ENCODE measurements at places on chromosomes 16 and 17.

GRCh38 chr17:81480140-81481072 is 32.2 kb downstream of the ACTG1 start:
- no peak for DNase-seq

DNA sequence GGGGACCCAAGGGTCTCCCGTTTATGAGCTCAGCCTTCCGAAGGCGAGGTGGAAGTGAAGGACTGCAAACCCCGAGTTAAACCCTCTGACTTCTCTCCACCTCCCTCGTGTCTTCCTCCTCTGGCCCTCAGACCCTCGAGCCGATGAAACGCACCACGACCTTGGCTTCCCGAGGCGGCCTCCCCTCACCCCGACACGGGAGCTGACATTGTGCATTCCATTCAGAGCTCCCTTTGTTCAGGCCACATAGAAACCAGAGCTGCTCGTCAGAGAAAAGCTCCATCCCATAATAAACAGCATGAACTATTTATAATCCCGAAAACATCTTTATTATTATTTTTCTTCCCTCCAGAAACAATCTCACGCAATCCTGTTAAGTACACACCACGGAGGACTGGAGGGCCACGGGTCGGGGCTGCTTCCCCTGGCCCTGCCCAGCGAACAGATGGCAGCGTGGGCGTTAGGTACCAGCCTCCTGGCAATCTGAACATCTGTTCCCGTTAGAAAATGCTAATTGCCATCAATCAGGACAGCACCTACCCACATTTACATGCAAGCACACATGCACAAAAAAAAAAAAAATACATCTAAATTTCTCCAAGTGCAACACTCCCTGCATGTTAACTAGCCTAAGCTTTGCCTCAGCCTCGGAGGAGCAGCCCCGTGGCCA is 145.7 kb downstream of the RBFOX3 start:
- no peak for DNase-seq

DNA sequence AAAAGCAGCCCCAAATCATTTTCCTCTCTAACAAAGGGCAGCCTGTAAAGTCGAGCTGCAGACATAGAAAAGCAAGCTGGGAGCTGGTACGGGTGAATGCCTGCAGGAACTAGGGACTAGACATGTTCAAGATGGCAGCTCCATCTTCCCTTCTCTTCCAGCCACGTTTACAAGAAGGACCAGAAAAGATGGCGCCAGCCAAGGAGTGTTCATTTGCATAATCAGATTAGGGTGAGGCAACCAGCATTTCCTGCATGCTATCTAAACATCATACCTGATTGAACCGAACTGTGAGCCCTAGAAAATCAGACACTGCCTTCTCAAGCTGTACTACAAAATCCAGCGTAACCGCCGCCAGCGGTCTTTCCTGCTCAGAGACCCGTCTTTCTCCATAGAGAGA is 896.8 kb downstream of the CDH11 start:
- DNase-seq = no peak

- no peak for DNase-seq
These were observed 3.3 kb downstream of the SYNRG start for GRCh38 chr17:37605813-37606505.

DNA sequence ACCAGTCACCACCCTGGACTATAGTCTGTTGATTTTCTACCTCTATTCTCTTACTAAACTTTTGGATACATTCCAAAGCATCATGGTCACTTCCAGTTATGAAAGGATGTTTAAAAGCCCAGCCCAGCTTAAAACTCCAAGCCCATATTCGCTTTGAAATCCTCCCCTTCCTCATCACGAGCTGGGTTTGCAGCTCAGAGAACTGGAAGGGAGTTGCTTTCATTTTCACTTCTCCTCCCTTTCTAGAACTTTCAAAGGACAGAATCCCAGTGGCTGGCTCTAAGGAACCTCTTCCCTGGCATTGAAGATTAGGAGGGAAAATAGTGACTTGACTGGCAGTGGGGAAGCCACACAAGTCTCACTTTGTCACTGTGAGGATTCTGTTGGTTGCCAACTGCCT is 100.1 kb upstream of the DYNLRB2 start:
- no peak for DNase-seq

GRCh38 chr17:38598536-38598935 is 7.2 kb downstream of the SRCIN1 start:
- peak; percentile 88 for DNase-seq

DNA sequence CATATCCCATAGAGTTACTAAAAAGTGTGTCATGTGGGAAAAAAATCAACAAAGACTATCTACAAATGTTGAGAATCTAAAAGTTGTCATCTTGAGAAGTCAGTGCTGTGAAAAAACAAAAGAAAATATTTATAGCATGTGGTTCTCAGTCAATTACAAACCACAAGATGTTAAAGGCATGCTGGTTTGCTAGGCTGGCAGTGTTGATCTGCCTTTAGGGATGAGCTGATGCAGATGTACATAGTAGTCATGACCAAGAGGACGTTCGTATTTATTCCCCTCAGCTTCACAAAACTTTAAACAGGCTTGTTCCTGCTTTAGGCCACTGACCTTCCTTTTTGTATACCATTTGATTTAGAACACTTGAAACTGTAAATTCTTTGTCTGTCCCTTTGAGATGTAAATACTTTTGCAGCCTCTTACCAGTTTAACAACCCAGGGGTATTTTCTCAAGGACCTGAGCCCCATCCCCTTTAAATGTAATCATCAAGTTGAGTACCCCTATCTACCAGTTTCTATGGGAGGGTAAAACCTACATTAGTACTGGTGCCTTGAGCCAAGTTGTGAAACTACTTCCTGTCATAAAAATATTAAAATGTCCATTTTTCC is 446.6 kb downstream of the KCNJ18 start:
- DNase-seq = no peak

DNA sequence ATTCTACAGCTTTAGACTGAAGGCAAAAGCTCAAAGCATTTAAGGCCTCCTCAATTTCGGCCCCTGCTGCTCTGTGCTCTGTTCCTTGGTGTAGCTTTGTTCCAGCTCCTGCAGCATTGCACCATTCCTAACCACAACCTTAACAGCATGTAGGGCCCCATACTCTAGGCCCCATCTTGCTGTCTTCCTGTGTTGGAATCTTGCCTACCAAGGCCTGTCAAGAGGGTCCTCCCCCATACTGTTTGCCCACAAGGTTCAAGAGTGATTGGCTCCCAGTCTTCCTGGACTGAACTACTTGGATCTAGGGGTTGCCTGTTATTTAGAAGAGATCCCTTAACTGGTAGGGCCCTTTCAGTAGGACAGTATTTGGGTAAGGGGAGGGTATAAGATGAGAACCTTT is 26.8 kb downstream of the TRPV2 start:
- DNase-seq = no peak

DNA sequence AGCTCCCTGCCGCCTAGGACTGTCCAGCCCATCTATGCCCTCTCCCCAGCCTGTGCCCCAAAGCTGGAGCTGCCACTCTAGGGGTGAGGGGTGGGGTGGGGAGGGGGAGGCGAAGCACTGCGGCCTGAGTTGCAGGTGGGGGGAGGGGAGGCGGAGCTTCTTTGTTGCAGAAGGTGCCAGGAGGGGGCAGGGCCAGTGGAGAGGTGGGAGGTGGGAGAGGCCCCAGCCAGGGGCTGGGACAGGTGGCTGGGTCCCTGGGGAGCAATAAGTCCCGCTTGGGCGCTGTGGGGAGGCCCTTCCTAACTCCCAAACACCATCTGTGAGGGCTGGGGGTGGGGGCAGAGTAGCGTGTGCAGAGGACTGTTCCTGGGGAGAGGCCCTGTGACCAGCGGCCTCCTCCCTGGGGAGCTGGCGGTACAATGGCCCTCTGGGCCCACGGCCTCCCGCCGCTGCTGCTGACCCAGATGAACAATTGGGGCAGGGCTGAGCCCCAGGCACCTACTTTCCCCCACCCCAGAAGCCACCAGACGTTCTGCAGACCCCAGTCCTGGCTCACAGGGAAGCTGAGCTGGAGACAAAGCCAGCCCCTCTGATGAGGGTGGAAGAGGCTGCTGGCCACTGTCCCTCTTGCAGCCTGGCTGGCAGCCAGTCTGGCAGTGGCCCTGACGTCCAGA is 2.2 kb upstream of the NTN3 start:
- no peak for DNase-seq

GRCh38 chr16:4826526-4826925 is 20.6 kb downstream of the GLYR1 start:
- DNase-seq = no peak

DNA sequence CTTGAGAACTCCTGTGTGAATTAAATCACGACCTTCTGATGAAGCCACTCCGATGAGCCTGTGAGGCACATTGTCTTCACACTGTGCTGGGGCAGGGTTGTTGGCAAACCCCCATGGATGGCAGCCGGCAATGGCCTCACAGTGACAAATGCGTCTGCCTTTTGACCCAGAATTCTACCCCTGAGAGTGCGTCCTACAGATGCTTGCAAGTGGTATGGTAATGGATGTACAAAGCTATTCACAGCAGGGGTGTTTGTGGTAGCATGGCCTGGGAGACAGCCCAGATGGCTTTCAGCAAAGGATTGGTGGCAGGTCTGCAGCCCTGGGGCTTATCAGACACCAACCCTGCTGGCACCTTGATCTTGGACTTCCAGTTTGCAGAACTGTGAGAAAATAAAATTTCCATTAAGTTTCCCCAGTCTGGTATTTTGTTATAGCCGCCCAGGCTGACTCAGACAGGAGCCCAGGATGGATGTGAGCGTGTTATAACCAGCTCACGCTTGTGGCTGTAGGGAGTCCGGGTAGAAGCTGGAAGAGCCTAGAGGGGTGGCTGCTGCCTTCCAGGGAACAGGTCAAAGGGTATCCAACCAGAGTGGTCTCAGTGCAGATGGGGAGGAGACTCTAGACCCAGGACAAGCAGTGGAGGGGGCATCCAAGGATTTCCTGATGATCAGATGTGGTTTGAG is 10.1 kb downstream of the AFMID start:
- no peak for DNase-seq

GRCh38 chr17:37292429-37293139 is 83.2 kb upstream of the C17orf78 start:
- DNase-seq = no peak

DNA sequence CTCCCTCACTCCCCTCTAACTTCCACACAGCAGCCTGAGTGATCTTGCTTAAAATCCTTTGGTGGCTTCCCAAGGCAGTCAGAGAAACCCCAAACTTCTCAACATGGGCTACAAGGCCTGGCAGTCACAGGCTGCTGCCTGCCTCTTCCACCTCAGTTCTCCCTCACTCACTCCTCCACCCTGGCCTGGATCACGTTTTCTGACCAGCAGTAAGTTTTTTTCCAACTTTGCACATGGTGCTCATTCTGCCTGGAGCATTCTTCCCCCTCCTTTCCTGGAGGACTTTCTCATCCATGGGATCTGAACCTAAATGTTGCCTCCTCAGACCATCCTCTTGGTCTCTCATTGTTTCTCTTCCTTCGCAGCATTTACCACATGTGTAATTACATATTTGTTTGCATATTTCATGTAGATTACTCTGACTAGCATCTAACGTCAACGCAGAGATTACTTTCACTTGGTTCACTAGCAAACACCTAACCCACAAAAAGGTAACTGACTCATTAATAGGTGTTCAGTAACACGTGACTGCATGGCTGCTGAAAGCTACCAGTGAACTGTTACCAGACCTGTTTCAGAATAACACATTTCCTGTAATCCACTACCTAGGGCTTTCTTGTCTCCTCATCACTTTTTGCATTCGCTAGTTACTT is 17.1 kb downstream of the GNA13 start:
- DNase-seq = no peak

- no peak for DNase-seq
These were observed 146.4 kb downstream of the CHD9NB start for GRCh38 chr16:52906281-52906680.

DNA sequence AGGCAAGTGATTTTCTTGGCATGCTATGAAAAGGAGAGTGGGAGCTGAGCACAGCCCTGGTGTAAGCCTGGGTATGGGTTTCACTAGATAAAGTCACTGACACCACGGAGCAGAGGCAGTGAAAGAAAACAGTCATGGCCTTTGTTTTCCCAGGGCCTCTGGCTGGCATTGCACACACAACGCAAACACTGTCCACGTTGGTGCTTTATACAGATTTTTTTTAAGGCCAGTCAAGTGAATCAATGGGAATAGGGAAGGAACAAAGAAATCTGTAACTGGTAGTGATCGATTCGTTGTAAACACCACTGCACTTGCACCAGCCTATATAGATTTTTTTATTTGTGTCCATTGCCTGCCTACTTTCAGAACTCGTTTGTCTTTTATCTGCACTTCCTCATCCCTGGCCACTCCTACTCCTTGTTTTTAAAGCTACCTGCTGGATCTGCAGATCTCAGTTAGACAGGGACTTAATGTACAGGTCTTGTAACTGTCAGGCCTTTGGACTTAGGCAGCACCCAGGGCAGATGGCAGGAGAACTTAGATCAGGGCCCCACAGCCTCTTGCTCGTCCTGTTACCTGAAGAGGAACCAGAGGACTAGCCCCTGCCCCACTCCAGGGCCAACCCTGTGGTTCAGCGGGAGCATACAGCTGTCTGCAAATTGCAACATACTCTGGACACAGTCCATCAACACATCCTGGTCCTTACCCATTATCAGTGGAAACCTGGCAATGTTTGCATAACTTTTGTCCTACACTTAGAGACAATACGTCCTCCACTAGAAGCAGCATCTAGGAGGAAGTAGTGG is 10.6 kb upstream of the TMIGD1 start:
- no peak for DNase-seq

GRCh38 chr16:57753448-57754353 is 18.1 kb downstream of the KATNB1 start:
- DNase-seq = no peak

- no peak for DNase-seq
These were observed 9.9 kb downstream of the CENPX start for GRCh38 chr17:82012640-82013295.

- DNase-seq = peak; percentile 73
These were observed 2.1 kb downstream of the GSE1 start for GRCh38 chr16:85615014-85615851.

DNA sequence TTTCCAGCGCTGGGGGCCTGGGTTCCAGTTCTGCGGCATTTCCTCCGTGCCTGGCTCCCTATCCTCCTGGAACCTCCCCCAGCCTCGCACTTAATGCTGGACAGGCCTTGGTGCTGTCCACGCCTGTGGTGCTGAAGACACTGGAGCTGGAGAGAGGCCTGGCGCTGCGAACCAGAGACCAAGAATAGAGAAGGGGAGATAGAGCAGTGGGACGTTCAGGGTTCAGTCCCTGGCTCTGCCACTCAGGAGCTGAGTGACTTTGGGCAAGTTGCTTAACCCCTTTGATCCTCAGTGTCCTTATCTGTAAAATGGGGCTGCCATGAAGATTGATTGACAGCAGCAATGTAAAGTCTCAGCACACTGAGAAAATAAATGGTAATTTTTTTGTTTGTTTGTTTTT is 11.9 kb downstream of the SBK1 start:
- peak; percentile 75 for DNase-seq
